ENCODE measurements at places on chromosomes 1 and 21.
A peak's percentile ranks its signal among the peaks of the same experiment; 100 is the strongest.

DNA sequence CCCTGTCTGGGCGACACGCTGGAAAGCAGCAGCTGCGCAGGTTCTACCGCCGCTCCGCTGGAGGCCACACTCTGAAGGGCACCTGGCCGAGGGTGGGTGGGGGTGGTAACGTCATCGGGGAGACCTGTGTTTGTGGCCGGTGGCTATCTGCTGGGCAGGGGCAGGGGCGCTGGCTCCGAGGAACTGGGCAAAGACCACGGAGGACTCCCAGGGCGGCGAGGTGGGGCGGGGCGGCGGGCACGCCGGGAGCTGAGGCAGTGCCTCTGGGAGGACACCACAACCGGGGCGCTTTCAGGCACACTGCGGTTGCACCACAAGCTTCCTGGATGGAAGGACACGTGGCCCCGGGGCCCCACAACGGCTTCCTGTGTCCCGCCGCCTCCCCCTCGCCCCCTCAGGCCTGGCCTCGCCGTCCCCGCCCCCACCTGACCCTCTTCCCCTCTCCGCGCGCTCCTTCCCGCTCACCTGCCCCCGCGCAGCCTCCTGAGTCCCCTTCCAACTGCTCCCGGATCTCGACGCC, 3.3 kb upstream of the DENND2D start:
- peak; percentile 67 for DNase-seq

DNA sequence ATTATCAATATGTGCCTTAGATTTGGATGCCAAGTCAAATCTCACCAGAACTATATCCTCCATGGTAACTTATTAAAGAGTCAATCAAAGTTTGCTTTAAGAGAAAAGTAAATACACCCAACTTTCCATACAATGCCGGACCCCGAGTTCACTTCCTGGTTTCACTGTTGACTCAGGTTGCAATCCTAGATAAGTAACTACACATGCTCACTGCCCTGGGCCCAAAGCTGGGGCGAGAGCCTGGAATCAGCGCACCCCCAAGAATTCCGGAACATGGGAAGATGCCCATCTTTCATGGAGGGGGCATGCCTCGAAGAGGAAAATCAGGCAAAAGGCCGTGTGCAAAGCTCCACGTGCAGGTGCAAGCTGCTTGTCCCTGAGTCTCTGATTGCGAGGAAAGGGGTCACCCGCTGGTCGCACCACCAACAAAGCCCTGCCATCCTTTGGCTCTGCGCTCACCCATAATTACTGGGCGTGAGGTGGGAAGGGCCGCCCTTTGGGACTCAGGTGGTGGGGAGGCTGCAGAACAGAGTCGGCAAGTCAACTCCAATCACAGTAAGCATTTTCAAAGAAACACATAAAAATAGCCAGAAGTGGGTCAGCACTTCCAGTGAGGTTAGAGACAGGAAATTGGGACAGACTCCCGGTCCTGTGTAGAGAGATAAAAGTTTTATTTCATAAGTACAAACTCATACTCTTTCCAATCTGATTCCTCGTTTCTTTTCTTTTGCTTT, 167.7 kb downstream of the TOMM20 start:
- DNase-seq = no peak

GRCh38 chr1:204714194-204714860, 28.8 kb upstream of the LRRN2 start:
- DNase-seq = no peak

- no peak for DNase-seq
These were observed 685 bp upstream of the VAMP4 start for GRCh38 chr1:171742577-171742922.

GRCh38 chr1:201350884-201351283, 26.6 kb downstream of the TNNT2 start:
- no peak for DNase-seq

- DNase-seq = no peak
These were observed 136.5 kb upstream of the ETS2 start for GRCh38 chr21:38669186-38669585.

- no peak for DNase-seq
These were observed 122.5 kb downstream of the ATG4C start for GRCh38 chr1:62906428-62906886.

DNA sequence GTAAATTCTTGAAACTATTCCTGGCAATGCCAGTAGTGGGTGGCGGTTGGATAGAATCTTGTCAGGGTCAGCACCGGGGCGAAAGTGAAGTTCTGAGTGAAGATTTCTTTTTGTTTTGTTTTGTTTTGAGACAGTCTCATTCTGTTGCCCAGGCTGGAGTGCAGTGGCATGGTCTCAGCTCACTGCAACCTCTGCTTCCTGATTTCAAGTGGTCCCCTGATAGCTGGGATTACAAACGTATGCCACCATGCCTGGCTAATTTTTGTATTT, 33.3 kb downstream of the PCNT start:
- no peak for DNase-seq

- DNase-seq = no peak
These were observed 78.7 kb upstream of the ADAM30 start for GRCh38 chr1:119975006-119975405.

All from stimulated activated CD8-positive, alpha-beta memory T cell treated with anti-CD3 and anti-CD28 coated beads, Interleukin-7, amount 100 ng/mL, for 24 hours (primary cell).